ENCODE measurements at places on chromosomes 4 and X. TPM values are rescaled to one million over a fixed set of nuclear protein-coding genes. Genes with fewer than 3 reads are reported as not detected.

DNA sequence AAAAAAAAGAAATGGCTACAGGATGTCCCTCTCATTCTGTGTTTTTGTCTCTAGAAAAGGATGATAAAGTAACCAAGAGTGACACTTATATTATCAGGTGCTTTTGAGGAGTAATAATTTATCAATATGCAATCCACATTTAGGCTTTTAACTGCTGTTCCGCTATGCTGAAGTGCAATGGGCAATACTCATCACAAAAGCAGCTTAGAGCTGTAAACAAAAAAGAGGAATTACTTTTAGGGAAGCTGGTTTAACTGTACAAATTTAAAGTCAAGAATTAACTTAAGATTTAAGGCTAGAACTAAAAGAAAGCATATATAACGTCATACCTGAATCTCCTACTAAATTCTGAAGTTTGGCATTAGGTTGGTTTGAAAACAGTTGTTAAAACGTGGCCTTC is 93.5 kb upstream of the DDX3X start:
- DNase-seq, result no peak

DNA sequence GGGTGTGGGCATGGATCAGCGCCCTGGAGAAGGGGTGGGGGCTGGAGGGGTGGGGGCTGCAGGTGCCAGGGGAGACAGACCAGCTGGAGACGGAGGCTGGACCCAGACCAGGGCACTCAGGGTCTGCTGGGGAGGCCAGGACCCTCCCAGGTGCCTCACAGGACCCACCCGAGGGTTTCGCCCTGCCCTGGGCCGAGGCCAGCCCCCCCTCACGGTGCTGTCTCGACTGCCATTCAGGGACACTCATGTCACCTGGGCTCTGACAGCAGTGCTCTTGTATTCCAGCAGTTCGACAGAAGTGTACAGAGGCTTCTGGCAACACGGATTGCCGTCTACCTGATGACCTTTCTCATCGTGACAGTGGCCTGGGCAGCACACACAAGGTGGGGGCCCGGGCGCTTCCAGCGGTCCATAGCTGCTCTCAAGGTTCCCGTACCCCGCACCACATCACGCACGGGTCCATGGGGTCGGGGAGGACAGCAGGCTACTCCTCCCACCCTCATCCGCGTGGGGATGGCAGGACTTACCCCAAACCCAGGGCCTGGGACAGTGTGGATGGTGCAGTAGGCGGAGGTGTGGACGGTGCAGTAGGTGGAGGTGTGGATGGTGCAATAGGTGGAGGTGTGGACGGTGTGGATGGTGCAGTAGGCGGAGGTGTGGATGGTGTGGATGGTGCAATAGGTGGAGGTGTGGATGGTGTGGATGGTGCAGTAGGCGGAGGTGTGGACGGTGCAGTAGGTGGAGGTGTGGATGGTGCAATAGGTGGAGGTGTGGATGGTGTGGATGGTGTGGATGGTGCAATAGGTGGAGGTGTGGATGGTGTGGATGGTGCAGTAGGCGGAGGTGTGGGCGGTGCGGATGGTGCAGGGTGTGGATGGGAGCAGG is 18.1 kb downstream of the TMEM175 start:
- no peak for DNase-seq

DNA sequence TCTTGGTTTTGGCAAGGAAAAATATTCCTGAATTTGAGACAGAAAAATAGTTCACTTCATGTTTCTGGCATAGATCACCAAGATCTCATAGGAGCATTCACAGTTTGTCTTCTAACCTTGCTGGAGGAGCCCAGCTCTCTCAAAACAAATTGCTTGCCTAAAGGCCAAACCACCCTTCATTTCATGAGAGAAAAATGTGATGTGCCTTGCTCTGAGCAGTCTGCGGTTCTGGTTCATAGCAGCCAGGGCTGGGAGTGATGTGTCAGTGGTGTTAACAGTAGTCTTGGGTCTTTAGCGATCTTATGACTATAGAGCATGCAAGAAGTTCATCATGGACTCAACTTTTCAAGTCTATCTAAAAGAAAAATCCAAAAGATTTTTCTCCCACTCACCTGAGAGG is 183.3 kb downstream of the DCLK2 start:
- no peak for DNase-seq

GRCh38 chr4:38455092-38455862 is 208.7 kb upstream of the KLF3 start:
- DNase-seq, result no peak

IL2RG gene
- not detected for total RNA-seq

DNA sequence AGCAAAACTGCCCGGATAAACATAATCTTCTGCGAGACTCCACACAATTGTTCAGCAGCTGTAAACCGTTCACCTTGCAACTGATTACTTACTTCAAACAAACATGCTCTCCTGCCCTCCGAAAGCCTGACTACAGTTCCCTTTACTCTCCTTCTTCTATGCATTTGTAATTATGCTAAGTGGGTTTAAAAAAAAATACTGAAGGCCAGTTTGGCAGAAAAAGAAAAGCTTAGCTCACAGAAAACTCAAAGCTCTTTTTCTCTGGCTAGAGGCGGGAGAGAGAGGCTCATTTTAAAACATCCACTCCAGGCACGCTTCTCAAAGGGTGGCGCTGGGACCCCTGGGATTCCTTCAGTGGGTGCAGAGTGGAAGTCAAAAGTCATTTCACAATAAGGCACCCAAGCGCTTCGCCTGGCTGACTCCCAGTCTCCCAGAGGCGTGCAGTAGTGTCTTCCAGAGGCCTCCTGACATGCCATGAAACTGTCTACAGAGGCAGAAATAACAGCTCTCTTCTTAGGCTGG is 1.9 kb downstream of the DHRSX start:
- no peak for DNase-seq

SLITRK4 gene
- not detected for total RNA-seq

DNA sequence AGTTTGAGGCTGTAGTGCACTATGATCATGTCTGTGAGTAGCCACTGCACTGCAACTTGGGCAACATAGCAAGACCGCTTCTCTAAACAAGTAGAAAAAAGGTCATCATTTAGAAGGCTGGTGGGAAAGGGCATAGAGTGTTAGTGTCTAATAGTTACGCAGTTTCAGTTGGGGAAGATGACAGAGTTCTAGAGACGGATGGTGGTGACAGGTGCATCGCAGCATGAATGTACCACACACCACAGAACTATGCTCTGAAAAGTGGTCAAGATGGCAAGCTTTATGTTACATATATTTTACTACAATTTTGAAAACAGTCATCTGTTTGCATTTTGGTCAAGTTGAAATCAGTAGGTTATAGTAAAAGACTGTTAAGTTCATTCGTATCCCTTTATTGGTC is 23.7 kb upstream of the CLDN34 start:
- no peak for DNase-seq

TBC1D9 gene
- total RNA-seq, result 8.5 TPM

MYOZ2 gene
- total RNA-seq, result not detected

TIGD4 gene
- total RNA-seq, result 0.11 TPM

DNA sequence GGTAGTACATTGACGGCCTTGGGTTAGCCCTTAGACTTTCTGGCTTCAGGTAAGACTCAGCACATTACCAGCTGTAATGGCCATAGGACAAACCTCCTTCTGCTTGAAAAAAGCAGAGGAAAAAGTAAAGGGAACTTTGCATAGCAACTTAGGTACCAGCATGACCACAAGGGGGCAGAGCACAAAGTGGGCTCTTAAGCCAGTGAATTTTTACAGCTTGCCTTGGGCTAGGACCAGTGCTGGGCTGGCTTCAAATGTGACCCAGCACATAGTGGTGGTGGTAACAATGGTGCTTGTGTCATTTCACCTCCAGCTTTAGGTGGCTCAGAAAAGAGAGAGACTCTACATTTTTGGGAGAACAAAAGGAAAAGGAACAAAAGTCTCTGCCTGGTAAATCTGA is 66.1 kb downstream of the KLHL4 start:
- peak; percentile 1 for DNase-seq

NPY2R gene
- not detected for total RNA-seq

TMPRSS11F gene
- total RNA-seq, result 0.69 TPM

GRCh38 chr4:6337331-6337935 is 67.8 kb downstream of the WFS1 start:
- DNase-seq, result no peak

GRCh38 chr4:13968723-13969122 is 341.2 kb upstream of the BOD1L1 start:
- no peak for DNase-seq

ADGRL3 gene
- total RNA-seq, result 1.8 TPM

BST1 gene
- total RNA-seq, result 3.8 TPM

IGSF1 gene
- total RNA-seq, result 1.4 TPM

GRCh38 chrX:126552313-126553022 is at the start of gene DCAF12L1:
DCAF12L1 (minus strand) TSS chrX:126552814; CDS start chrX:126552608, 206 bp downstream.
- DNase-seq, result no peak

DNA sequence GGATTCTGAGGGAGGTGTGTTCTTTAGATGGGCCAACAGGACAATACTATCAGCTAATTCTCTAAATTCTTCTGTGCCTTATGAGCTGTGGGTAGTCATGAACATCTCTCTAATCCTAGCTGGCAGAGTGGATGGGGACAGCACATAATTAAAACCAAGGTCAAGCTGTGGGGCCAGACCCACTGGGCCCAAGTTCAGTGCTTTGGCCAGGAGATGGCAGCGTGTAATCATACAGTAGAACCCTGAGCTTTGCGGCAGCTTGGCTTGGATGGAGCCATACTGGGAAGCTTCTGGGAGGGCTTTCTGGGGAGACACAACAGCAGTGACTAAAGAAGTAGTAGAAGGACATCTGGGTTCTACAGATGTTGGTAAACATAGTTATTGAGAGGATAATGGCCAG is 140.3 kb upstream of the CXCL13 start:
- DNase-seq, result no peak

DNA sequence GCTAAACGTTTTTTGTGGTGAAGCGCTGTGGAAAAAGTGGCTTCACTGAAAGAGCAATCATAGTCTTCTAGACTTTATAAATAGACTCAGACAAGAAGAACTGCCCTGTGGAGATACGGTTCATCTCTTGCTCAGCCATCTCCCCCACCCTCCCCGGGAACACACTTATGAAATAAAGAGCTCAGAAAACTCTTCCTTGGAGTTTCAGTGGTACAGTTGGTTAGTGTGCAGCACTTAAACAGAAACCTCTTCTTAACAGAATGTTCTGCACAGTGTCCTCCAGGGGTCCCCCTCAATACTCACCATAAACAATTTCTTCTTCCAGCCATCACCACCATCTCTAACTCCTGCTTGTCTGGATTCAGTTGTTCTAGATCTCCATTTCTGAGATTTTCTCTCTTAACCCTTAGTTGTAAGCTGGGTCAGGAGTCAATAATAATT is 313.0 kb downstream of the ARHGAP10 start:
- DNase-seq, result no peak

GRCh38 chrX:48897157-48897624 is 377 bp downstream of the TIMM17B start:
- DNase-seq, result peak; percentile 76

GRCh38 chr4:124105212-124105611 is 607.3 kb downstream of the ANKRD50 start:
- DNase-seq, result peak; percentile 10

GRCh38 chr4:84938316-84938715 is 28.2 kb downstream of the WDFY3 start:
- peak; percentile 14 for DNase-seq

- no peak for DNase-seq
Observed at GRCh38 chrX:147602176-147602696, 309.5 kb upstream of the FMR1 start.

GRIA3 gene
- not detected for total RNA-seq

GRCh38 chrX:152074163-152074562 is 64.2 kb downstream of the MAGEA10 start:
- no peak for DNase-seq

DNA sequence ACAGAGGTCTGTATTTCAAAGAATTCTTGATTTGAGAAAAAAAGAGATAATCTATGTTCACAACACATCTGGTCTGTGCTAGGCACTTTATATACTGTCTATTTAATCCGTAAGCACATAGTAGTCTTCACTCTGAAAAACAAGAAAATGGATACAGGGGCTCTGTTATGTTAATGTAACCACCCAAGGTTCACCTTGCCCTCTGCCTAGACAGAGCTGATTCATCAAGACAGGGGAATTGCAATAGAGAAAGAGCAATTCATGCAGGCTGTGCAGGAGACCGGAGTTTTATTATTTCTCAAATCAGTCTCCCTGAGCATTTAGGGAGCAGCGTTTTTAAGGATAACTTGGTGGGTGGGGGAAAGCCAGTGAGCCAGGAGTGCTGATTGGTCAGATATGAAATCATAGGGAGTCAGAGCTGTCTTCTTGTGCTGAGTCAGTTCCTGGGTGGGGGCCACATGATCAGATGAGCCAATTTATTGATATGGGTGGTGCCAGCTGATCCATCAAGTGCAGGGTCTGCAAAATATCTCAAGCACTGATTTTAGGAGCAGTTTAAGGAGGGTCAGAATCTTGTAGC is 92.9 kb upstream of the TNIP3 start:
- no peak for DNase-seq

- no peak for DNase-seq
Observed at GRCh38 chrX:134074151-134074550, 88.8 kb upstream of the GPC3 start.

ALPK1 gene
- total RNA-seq, result 2.2 TPM

DNA sequence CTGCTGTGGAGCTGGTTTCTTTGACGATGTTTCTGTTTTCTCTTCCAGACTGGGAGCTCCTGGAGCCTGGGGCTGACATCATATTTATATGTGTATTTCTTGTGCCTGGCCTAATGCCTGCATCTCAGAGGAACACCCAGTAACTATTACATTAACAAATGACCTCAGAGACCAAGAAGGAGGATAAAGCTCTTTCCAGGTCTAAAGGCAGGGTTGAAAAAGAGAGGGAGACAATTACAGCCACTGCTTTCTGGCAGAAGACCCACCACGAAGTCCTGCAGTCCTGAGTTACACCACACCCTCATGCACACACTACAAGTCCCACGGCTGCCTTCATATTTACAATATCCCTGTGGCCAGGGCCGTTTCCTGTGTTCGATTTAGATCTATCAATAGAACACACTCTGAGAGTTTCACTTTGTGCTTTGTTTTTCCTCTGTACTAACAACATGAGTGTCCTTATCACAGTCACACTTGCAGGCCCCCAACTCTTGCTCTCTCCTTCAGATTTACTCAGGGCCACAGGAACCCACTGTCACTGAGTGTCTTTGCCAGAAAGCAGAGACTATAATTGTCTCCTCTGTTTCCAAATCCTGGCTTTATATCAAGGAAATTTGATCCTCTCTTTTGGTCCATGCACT is 535.5 kb downstream of the MID1IP1 start:
- DNase-seq, result no peak

DNA sequence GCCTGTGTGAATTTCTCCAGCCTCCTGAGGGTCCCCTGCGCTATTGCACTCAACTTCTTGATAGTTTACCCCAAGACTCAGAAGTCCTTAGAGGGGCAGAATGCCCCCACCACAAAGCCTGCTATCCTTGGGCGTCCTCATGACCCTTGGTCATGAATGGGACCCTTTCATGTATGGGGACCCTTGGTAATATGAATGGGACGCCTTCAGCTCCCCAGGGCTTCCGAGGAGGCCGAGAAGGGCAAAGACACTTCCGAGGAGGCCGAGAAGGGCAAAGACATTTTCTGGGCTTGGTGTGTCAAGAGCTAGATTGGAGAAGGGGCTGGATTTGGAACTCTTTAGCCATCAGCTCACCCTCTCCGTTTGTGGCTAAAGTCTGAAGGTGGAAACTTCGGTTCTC is 8.6 kb downstream of the SHOX start:
- no peak for DNase-seq

- no peak for DNase-seq
Observed at GRCh38 chr4:131044368-131044767, 1948.4 kb downstream of the C4orf33 start.

Data from Daoy (cell line).